ENCODE measurements at places on chromosomes 16 and 17.

- no peak for DNase-seq
Observed at GRCh38 chr17:44390250-44390870, 911 bp upstream of the ITGA2B start.

- no peak for DNase-seq
Observed at GRCh38 chr16:56771558-56772279, 41.8 kb downstream of the NUP93 start.

GRCh38 chr16:4365615-4366014 lies 6.0 kb upstream of the VASN start:
- no peak for DNase-seq

DNA sequence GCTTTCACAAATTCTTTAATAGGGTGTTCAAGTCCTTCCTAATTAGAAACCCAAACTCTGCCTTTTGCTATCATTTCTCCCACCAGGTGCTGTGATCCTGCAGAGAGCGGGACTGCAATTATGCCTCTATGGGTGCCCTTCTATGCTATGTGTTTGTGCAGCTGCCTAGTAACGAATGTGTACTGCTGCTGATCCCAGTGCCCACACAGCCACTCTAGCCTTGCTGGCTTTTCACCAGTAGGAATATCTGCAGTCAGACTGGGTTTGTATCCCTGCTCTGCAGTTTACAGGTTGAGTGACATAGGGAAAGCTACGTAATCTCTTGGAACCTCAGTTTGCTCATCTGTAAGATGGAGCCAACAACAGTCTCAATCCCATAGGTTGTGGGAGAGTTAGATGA lies 179.6 kb upstream of the IRX3 start:
- no peak for DNase-seq

Measured in A172 (cell line).